Hepatocyte (in vitro differentiated cells): ENCODE measurements at places on chromosomes 12 and 14.

GRCh38 chr14:87810711-87811110 is 182.3 kb downstream of the GALC start:
- no peak for DNase-seq

DNA sequence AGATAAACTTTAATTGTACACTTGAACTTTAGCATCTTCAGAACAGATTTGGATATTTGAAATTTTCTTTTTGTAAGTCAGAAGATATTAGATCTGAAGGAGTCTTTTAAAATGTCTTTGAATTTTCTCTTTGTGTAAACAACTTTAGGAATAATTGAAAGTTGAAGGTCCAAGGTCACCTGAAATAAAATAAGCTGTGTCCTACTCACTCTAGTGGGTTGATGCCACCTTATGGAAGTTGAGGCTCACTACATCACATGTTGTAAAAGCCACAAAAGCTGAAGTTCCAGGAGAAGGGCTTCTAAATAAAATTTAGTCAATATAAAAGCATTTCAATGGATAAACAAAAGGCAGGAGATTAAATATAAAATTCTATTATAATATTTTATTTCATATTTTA is 122.0 kb upstream of the ATXN7L3B start:
- DNase-seq: peak; percentile 52

DNA sequence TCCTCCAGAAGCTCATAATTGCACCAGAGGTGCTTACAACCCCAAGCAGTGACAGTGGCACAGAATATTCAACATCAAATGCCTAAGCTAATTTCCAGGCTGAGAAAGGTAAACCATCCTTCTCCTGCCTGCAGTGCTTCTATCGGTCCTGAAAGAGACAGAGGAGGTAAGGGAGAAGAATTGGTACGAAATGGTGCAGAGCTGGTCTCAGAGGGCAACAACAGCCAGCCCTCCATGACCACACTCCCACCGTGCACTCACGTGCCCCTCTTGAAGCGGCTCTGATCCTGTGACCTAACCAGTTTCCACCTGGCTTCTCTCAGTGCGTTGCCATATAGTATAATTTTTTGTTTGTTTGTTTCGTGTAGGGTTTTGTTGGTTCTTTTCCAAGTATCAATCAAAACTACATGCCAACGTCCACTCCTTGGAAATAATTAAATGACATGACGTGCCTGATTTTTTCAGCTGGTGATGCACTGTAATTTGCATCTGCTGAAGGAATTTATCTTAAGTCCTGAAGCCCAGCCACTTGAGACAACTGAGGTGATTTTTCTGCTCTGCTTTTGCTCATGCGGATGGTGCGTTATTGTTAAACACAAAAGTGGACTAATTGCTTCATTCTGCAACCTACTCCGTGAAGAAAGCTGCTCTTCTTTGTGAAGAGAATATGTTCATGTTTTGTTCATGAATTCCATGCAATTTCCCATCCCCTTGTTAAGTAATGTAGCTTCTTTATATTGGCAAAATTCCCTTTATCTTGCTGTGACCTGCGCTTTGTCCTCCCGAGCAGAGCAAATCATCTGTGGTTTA is 1.3 kb upstream of the ATP2A2 start:
- DNase-seq: no peak

DNA sequence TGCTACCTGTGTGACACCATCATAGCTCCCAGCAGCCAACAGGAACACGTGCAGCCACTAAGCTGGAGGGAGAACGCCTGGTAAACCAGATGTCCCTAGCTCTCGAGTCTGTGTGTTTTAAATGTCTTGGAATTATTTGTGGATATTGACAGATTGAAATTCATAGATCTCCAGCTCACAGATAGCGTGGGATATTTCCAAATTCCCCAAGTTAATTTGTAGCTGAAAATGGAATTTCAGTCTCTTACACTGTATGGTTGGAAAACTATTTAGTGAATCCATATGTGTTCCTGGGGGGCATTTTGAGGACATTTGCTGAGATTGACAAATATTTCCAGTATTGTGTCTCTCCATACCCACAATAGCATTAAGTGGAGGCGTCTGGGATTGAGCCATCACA is 618.6 kb upstream of the TMEM132C start:
- no peak for DNase-seq

- no peak for DNase-seq
Measured at GRCh38 chr14:64811676-64812075, 68.0 kb downstream of the SPTB start.

DNA sequence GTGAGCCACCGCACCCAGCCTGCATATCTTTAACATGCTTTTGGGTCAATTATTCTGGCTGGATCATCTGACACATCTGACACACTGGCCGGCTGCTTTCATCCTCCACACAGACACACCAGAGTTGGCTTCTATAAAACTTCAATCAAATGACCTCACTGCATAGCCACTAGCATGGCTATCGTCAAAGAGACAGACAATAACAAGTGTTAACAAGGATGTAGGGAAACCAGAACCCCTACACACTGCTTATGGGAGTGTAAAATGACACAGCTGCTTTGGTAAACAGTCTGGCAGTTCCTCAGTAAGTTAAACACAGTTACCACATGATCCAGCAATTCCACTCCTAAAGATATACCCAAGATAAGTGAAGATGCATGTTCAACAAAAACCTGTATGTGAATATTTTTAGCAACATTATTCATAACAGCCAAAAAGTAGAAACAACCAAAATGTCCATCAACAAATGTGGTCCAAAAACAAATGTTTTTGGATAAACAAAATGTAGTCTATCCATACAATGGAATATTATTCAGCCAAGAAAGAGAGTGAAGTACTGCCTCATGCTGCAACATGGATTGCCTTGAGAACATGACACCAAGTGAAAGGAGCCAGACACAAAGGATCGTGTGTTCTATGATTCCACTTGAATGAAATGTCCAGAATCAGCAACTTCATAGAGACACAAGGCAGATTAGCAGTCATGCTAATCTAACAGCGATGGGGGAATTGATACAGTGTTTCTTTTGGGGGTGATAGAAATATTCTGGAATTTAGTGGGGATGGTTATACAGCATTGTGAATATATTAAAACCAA is 10.1 kb downstream of the KDM2B start:
- DNase-seq: no peak

GRCh38 chr12:112782943-112783342 is 8.6 kb upstream of the RPH3A start:
- no peak for DNase-seq

DNA sequence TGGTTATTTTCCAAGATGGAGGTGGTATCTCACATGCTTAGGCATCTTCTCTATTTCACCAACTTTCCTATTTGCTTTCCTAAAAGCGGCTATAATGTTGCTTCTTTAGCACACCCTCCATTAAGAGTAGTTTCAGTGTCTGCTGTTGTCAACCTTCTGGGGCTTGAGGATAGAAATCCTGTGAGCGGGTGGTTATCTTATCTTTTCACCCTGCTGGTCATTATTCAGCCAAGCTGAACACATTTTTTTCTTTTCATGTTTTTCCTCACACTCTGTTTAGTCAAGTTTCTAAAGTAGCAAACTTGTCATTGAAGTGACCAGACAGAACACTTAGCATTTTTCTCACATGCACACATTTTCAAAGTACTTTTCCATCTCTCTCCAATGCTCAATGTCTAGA is 104.5 kb downstream of the SLC8A3 start:
- no peak for DNase-seq

DNA sequence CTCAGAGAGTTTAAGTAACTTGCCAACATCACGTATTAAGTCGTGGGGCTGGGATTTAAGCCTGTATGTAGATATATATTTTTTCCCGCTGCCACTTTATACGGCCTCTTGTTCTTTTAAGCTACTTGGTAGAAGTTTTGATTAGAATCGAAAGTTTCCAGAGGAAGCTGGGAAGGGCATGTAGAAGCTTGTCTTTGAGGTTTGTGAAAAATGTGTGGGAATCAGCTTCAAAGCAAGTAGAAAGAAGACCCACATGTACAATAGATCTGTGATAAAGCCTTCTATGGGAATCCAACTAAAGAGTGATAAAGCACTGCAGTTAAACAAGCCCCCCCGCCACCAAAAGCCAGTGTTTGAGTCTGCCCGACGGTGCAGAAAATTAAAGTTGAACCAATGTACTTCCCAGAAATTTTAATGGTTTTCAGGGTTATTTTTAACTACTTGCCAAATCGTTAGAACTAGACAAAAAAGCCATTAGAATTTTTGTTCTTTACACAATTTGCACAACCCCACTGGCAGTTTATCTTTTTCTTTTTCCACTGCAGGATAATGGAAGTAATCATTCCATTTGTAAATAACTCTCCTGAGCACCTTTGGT is 25.5 kb downstream of the SERPINA11 start:
- no peak for DNase-seq

GRCh38 chr14:94903883-94904282 is 134.0 kb upstream of the GSC start:
- DNase-seq: no peak

- peak; percentile 71 for DNase-seq
Measured at GRCh38 chr14:53613404-53614253, 343.0 kb downstream of the BMP4 start.

GRCh38 chr14:54425068-54425467 is 16.1 kb downstream of the CNIH1 start:
- no peak for DNase-seq

- DNase-seq: no peak
Measured at GRCh38 chr12:109756457-109756856, 42.8 kb downstream of the FAM222A start.

- DNase-seq: peak; percentile 50
Measured at GRCh38 chr12:54286042-54287030, 5.8 kb downstream of the HNRNPA1 start.
